ENCODE measurements at places on chromosomes 13 and 19.

DNA sequence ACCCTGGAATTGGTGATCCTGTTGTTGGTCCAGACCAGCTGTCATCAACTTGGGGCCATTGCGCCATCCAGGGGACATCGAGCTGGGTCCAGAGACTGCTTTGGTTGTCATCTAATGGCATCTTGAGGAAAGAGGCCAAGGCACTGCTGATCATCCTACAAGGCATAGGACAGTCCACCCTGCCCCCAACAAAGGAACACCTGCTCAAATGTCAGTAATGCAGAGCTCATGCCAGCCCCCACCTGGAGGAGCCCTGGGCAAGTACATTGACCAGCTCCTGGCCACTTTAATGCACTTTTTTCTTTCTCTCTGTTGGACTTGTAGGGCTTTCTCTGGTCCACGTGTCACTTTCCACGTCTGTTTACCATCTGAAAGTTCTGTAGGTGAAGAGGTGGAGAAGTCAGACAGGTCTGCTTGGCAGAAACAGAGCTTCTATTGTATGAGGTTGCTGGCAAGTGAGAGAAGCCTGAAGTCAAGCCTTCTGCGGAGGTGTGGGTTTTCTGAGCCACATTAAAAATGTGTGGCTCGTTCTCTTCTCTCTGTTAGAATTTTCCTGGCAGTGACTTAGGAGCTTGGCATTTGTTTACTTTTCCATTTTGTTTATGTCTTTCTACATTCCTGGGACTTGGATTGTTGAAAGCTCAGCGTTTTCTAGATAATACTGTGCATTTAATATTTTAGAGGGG lies 124.0 kb upstream of the RNF113B start:
- DNase-seq = no peak

DNA sequence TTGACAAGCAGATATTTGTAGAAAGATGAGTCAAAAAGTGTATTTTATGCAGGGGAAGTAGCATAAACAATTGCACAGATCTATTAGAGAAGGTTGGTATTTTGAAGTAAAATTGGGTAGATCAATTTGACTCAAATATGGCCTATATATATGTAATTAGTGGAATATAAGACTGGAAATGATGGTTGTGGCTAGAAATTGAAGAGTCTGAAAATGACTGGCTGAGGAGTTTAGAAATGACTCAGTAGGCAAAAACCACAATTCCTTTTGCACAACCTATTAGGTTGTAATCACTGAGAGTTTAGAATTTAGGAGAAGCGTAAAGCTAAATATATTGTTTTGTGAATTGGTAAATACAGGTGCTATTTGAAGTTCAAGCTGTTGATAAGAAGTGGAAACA lies 622.6 kb upstream of the PCDH20 start:
- DNase-seq = no peak

- no peak for DNase-seq
These were observed 36.1 kb downstream of the TNFSF13B start for GRCh38 chr13:108305655-108306054.

GRCh38 chr13:91286317-91286716 lies 61.2 kb upstream of the MIR17HG start:
- no peak for DNase-seq

- DNase-seq = no peak
These were observed 142.2 kb downstream of the IRS2 start for GRCh38 chr13:109644069-109644750.

- no peak for DNase-seq
These were observed 124.0 kb downstream of the STOML3 start for GRCh38 chr13:38866649-38867048.

- DNase-seq = peak; percentile 42
These were observed 4.8 kb downstream of the SYT5 start for GRCh38 chr19:55175117-55175867.

- DNase-seq = no peak
These were observed 2.5 kb upstream of the LILRB4 start for GRCh38 chr19:54660306-54660705.

- no peak for DNase-seq
These were observed 37.6 kb upstream of the RNF113B start for GRCh38 chr13:98214707-98215106.

GRCh38 chr13:99264051-99264450 lies 5.9 kb upstream of the GPR18 start:
- no peak for DNase-seq

DNA sequence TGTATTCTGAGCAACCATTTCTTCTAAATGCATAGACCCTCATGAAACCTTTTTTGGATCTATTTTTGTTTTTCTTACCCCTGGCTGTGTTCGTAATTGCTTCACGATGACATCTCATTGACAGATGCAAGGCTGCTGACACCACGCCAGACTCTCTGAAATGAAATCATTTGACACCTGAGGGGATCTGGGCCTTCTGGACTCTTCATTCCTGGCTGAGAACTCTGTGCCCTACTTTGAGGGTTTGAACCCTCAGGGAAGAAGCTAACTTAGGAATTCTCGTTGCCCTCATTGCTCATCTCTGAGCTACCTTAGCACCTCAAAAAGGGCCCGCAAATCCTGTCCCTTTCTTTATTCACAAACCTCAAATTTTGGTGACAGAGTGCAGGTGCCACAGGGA lies 40.5 kb upstream of the NBEA start:
- DNase-seq = no peak

DNA sequence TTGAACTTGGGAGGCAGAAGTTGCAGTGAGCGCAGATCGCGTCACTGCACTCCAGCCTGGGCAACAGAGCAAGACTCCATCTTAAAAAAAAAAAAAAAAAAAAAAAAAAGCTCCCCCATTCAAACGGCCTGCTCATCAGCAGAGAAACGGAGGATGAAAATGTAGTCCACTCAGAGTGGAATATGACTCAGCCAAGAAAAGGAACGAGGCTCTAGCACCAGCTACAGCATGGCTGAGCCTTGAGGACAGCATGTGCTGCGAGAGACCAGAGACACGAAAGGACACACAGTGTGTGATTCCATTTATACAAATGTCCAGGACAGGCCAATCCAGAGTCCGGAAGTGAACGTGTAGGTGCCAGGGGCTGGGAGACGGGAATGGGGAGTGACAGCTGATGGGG lies 18.1 kb upstream of the MIER2 start:
- DNase-seq = no peak

GRCh38 chr13:106466691-106467426 lies 68.6 kb downstream of the EFNB2 start:
- no peak for DNase-seq

All from frontal cortex (tissue), 4 donors.